ENCODE measurements at places on chromosomes 2 and 18. TPM values are rescaled to one million over a fixed set of nuclear protein-coding genes. Genes with fewer than 3 reads are reported as not detected.
A peak's percentile ranks its signal among the peaks of the same experiment; 100 is the strongest.

DNA sequence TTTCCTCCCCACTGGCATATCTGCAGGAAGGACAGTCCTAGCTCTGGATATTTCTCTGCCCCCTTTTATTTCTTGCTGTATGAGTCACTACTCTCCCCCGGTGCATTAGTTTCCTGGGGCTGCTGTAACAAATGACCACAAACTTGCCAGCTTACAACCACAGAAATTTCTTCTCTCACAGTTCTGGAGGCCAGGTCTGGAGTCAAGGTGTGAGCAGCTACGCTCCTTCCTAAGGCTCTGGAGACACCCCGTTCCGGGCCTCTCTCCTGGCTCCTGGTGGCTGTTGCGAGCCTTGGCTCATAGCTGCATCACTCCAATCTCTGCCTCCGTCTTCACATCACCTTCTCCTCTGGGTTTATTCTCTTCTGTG is 34.1 kb downstream of the PTPRM start:
- DNase-seq, result peak; percentile 88

DNA sequence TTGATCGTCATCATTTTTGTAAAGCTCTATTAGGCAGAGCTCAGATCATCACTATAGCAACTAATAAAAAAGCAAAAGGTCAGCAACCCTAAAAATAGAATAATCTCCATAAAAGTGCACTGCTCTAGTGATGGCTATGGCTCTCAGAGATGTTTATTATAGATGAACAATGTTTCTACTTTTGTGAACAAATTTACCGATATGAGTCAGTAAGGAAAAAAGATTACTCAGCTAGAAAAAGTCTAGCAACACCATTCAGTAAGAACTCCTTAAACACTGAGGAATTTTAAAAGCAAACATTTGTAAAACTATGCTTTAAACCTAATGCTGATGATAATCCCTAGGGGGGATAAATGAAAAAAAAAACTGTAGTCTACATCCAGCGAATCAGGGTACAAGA is 69.6 kb downstream of the ACVR1C start:
- DNase-seq, result peak; percentile 7

GRCh38 chr2:163247847-163248220 is 409.3 kb upstream of the KCNH7 start:
- peak; percentile 15 for DNase-seq

- DNase-seq, result peak; percentile 89
These were observed 88.3 kb downstream of the SOWAHC start for GRCh38 chr2:109702250-109702985.

GRCh38 chr2:20504174-20504573 is 57.3 kb downstream of the RHOB start:
- peak; percentile 40 for DNase-seq

TM4SF20 gene
- not detected for total RNA-seq

STAT4 gene
- total RNA-seq, result 0.37 TPM

DNA sequence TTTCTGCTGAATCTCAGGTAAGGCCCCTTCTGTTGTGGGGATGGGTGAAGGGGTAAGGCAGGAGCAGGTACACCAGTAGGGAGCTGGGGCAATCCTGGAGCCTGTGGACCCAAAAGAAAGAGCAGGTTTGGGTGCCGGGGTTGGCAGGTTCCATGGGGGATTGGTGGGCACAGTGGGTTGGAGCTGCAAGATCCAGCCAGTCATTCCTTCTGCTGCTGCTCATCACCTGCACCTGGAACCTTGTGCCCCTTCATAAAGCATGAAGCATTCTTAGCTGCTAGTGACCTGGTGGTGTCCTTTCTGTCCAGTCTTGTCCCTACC is 24.9 kb downstream of the FHOD3 start:
- DNase-seq, result no peak

- DNase-seq, result no peak
These were observed 97.9 kb upstream of the IL1R2 start for GRCh38 chr2:101893681-101894381.

STEAP3 gene
- 13.9 TPM for total RNA-seq

- no peak for DNase-seq
These were observed 24.8 kb downstream of the CYRIA start for GRCh38 chr2:16640867-16641266.

DNA sequence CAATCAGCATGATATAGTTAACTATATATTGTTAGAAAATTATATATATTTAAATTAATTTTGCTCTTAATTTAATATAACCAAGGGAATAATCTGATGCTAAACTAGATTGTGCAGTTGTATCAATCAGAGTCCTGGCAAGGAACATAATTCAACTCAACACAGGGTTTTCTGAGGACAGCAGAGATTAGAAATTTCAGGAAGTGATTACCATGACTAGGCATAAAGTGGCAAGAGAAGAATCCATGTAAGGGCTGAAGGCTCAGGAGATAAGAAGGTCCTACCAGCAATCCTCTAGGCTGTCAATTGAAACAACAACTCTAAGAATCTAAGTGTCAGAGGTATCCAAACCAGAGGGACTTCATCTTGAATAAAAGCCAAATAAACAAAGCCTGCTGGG is 807.8 kb downstream of the DSC3 start:
- DNase-seq, result no peak

MEP1B gene
- not detected for total RNA-seq

DNA sequence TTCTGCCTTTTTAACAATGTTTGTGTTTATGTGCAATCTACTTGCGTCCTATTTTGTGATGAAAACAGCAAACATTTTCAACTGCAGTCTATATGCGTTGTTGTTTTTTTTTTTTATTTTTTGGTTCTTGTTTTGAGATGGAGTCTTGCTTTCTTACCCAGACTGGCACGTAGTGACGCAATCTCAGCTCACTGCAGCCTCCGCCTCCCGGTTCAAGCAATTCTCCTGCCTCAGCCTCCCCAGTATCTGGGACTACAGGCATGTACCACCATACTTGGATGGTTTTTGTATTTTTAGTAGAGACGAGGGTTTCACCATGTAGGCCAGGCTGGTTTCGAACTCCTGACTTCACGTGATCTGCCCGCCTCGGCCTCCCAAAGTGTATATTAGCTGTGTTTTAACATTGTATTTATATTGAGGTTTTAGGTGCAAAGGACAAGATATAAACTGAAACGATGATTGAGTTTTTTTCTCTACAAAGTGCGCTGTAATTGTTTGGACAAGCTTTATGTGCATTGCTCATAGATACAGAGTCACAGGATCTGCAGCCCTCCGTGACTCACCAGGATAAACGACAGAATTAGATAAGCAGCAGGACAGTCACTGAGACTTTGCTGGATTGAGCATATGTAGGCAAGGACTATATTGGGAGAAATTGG is 17.4 kb downstream of the CDH7 start:
- peak; percentile 3 for DNase-seq

MAB21L4 gene
- total RNA-seq, result not detected

GRCh38 chr2:32931519-32931918 is 15.2 kb upstream of the LTBP1 start:
- no peak for DNase-seq

CRYGC gene
- not detected for total RNA-seq

IL36B gene
- total RNA-seq, result not detected

NT5C1B gene
- total RNA-seq, result not detected

All from M059J (cell line).